ENCODE measurements at places on chromosomes 2 and 18.

GRCh38 chr18:27378431-27379095 is 193.5 kb upstream of the CHST9 start:
- no peak for DNase-seq

DNA sequence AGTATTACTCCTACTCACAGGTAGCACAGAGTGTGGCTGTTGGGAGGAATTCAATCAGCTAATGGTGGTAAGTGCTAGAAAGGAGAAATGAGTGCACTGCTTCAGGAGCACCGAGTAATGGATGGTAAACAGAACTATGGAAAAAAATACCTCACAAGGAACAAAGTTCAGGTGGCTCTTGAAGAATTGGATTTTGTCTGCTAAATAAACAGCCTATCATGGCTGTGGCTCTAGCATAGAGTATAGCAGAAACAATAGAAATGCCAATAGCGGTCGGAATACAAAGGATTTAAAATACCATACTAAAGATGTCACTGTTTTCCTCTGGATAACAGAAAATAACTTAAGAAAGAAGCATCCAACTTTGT is 482.5 kb downstream of the NUP35 start:
- no peak for DNase-seq

GRCh38 chr2:37318401-37318800 is 6.2 kb downstream of the PRKD3 start:
- no peak for DNase-seq

DNA sequence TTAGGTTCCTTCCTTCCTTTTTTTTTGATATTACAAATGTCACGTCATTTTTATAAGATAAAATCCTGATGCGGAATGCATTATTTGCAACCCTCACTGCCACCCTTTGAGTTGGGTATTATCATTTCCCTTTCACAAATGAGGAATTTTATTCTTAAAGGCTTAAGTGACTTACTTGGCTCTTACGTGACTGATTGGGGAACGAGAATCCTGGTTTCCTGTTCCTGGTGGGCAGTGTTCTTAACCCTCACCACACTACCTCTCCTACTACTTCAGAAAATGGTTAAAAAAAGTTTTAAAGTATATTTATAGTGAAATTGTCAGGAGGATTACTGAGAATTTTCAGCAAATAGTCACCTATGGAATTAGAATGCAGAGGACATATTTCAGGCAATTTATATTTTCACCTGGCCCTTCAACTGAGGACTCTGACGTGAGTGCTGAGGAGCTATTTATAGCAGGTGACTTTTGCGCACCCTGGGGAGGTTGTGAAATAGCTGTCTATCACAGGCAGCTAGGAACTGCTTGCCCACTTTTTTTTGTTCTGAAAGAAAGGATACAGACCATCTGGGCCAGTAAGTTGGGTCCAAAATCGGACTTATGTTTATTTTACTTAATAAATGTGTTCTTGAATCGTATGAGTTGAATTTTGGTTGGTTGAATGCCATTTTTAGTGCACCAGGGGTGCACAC is 18.7 kb upstream of the RASGRP3 start:
- no peak for DNase-seq

GRCh38 chr2:88320076-88320773 is 132.3 kb downstream of the FOXI3 start:
- DNase-seq = no peak

GRCh38 chr18:30967701-30968100 is 74.8 kb downstream of the DSC3 start:
- no peak for DNase-seq

DNA sequence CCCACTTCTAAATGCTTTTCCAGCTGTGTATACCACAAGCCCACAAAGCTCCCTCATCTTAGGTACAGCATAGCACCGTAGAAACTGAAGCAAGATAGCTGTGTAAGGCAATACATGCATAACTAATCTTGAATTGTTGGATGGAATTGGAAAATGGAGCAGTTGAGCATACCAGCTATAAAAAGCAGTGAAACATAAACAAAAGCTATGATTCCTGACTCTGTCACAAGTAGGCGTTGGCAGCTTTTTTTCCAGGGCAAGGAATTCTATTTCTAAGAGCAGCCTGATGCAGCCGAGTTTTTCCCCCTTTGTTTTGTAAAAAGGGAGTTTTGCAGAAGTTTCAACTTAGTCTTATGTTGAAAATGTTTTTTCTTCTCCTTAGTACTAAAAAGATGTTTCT is 32.4 kb downstream of the MOGAT1 start:
- no peak for DNase-seq
